Memory B cell (primary cell): ENCODE measurements at places on chromosomes 7 and 10.

DNA sequence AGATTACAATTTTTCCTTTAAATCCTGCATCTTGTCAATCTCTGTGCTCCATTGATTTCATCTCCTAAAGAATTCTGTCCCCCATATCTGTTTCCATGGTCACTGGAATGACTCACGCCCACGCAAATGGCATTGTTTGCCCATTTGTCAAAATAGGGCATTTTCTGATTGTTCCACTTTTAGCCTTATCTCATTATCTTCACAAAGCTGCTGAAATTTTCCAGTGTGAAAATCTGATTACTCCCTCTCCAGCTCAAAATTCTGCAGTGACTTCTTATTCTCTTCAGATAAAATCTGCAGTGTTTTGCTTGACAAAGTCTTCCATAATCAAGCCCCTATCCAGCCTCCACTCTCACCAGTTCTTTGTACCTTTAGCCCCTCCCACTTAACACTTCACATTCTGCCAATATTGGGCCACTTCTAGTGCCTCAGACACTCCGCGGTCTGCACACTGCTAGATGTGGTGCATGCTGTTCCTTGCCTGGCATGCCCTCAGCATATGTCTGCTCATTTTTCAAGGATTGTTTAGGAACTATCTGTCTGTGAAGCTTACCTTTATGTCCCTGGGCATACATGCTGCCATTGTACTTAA lies 33.9 kb upstream of the CTTNBP2 start:
- DNase-seq: no peak

- DNase-seq: no peak
Observed at GRCh38 chr10:51620131-51620530, 79.3 kb downstream of the CSTF2T start.

DNA sequence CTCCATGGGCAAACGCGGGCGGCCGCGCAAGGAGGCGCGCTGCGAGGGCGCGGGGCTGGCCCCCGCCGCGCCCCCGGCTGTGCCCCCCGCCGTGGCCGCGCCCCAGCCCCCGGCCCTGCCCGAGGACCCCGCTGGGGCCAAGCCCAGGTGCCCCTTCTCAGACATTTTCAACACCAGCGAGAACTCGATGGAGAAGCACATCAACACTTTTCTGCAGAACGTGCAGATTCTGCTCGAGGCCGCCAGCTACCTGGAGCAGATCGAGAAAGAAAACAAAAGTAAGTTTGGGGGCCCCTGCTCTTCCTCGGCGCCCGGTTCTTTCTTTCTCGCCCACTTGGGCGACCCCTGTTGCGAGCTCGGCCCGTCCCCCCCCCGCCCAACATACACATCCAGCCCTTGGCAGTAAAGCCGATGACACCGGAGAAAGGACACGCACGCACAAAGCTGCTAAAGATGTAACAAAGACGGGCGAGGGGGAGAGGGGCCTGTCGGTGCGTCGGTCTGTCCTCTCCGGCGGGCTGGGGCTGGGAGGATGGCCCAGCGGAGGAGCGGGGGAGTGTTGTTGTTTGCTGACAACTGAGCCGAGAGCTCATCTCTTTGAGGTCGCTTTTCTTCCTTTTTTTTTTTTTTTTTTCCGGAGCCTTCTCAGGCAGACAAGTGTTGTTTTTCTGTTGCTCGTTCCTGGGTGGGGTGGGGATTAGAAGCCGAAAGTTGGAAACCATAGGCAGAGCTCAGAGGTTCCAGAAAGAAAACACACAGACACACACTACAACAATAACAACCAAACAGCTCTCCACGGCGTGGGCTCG lies 604 bp downstream of the MXI1 start:
- no peak for DNase-seq

GRCh38 chr7:151869968-151870918 lies 6.7 kb downstream of the PRKAG2 start:
- no peak for DNase-seq

DNA sequence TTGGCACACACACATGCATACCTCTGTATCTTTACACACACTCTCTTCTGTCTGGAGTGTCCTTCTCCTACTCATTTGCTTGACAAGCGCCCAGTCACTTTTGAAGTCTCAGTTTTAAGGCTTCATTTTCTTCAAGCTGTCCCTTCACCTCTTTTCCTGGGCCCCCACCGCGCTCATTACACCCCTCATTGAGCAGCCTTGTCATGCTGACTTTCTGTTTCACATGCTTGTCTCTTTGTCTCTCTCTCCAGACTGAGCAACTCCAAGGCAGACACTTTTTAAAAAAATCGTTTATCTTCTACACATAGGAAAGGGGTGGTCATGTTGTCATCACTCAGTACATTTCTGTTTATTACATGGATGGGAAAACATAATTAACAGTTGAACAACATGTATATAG lies 225.2 kb upstream of the FZD1 start:
- no peak for DNase-seq

- DNase-seq: no peak
Observed at GRCh38 chr10:124671486-124672075, 72.6 kb downstream of the FAM53B start.

GRCh38 chr10:133440633-133441285 lies 13.0 kb upstream of the SCART1 start:
- no peak for DNase-seq

DNA sequence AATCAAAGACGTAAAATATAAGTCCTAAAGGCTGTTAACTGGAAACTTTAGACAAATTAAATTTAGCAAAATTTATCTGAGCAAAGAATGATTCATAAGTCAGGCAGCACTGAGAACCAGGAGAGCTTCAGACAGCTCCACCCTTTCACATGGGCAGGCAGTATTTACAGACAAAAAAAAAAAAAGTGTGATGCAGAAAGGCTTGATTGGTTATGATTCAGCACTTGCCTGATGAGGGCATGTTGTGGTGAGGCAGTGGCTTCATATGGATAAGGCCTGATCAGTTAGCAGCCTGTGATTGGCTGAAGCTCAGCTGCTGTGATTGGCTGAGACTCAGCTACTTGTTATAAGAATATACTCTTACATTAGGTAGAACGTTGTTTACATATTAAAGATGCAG lies 495.4 kb upstream of the POM121L12 start:
- no peak for DNase-seq
